Activated T-cell treated with anti-CD3 and anti-CD28 coated beads, Interleukin-2, amount 50 U/mL, for 24 hours (primary cell): ENCODE measurements at places on chromosomes 2 and 18.

DNA sequence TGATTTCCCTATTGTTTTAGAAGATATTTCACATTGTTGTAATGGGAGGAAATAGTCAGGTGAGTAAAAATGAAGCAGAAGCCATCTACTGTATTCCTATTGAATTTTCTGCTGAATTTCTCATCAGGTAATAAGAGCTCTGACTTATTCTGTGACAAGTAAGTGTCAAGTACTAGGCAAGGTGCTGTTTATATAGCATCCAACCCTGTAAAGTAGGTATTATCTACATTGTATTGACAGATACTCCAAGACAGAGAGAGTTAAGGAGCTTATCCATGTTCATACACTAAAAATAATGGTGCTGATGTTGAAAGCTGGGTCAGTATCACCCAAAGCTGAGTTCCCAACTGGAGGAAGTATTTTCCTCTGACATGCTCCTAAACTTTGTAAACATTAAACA lies 106.0 kb downstream of the KCNJ3 start:
- no peak for DNase-seq
- H3K36me3 ChIP-seq: no peaks in the 10 kb centered on the region
- no peaks in the 10 kb centered on the region for H3K27me3 ChIP-seq
- no peak overlapping the region for H3K4me3 ChIP-seq
- H3K27ac ChIP-seq: no peak overlapping the region
- H3K4me1 ChIP-seq: no peaks in the 10 kb centered on the region

- no peaks in the 10 kb centered on the region for H3K36me3 ChIP-seq
- peaks cover 56% of the 10 kb centered on the region for H3K4me1 ChIP-seq
- peaks cover 81% of the 10 kb centered on the region for H3K27me3 ChIP-seq
- DNase-seq: no peak
Observed at GRCh38 chr2:60552851-60553494, 481 bp downstream of the BCL11A start.

GRCh38 chr2:55923091-55923981 lies at the start of gene EFEMP1:
Gene EFEMP1 (minus strand): TSS chr2:55923782. CDS start chr2:55922440, 1,342 bp downstream.
- no peaks in the 10 kb centered on the region for H3K36me3 ChIP-seq
- H3K27ac ChIP-seq: no peak within 1 kb of the TSS
- DNase-seq: no peak
- H3K4me3 ChIP-seq: peak within 1 kb of the TSS; percentile 27
- peaks cover 44% of the 10 kb centered on the region for H3K27me3 ChIP-seq

DNA sequence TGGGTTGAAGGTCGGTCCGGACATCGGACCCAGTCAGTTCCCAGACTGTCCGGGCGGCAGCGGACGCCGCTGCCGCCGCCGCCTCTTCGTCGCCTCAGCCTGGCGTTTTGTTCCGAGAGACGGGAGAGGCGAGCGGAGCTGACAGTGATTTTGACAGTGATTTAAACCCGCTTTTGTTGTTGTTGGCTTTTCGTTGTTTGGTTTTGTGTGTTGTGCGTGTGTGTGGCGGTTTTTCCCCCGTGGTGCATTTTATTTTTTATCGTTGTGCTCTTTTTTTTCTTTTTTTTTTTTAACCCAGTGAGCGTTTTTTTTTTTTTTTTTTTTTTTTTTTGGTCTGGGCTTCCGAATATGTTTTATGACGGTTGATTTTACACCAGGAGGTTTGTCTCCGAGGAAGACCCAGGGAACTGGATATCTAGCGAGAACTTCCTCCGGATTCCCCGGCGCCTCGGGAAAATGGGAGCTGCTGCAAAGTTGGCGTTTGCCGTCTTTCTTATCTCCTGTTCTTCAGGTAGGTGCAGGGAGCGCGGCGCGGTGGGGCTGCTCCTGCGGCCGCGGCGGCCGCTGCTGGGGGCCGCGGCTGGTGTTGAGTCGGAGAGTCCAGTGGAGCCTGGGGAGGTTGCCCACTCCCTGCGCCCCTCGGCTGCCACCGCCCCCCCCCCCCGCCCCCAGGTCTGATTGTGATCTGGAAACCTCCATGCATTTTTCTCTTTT lies at the start of gene ACVR2A:
Gene ACVR2A (plus strand): TSS at position 333 of the 714 bp plus-strand sequence. CDS start 124 bp downstream, at position 457.
- H3K4me3 ChIP-seq: peak within 1 kb of the TSS; percentile 91
- H3K27me3 ChIP-seq: peaks cover 21% of the 10 kb centered on the region
- peaks cover 45% of the 10 kb centered on the region for H3K4me1 ChIP-seq
- DNase-seq: peak; percentile 64

DNA sequence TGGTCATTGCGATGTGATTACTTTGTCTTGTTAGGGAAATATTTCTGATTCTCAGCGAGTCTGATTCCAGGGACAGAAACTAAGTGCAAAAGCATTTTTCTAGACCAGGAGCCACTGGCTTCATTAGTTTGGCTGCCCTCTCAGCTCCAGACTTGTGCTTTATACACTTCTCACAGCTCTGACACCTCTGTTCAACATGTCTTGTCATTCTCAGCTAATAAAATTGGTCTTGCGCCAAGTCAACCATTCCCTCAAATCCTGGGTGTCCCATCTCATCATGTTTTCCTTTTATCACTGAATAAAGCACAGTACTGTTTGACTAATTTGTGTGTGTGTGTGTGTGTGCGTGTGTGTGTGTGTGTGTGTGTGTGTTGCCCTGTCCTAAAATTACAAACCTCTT lies 215.5 kb upstream of the EPHA4 start:
- H3K27me3 ChIP-seq: no peaks in the 10 kb centered on the region
- DNase-seq: no peak
- H3K4me3 ChIP-seq: no peak overlapping the region
- H3K4me1 ChIP-seq: no peaks in the 10 kb centered on the region

- no peak overlapping the region for H3K4me3 ChIP-seq
- H3K27ac ChIP-seq: no peak overlapping the region
- H3K27me3 ChIP-seq: peaks cover 8% of the 10 kb centered on the region
- DNase-seq: no peak
- no peaks in the 10 kb centered on the region for H3K36me3 ChIP-seq
Observed at GRCh38 chr2:157509744-157510143, 65.9 kb upstream of the CYTIP start.

DNA sequence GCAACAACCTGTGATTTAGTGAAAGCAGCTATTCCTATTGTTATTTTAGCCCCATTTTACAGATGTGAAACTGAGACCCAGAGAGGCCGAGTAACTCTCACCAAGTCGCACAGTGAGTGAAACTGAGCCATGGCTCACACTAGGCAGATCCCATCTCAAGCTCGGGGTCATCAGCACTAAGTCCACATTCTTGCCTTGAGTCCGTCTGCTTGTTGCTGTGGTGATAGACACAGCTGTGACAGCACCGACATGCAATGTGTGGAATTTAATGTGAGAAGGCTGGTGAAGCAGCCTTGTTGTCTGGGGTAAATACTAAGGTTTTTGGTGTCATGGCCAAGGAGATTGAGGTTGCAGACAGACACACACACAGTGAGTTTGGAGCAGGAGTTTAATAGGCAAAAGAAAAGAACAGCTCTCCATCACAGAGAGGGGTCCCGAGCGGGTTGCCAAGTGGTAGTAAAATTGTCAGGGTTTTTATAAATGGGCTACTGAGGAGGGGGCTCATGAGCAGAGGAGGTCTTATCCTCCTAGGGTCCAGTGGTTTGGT lies 40.2 kb upstream of the GMCL1 start:
- H3K27ac ChIP-seq: peak overlapping the region; percentile 41
- H3K4me3 ChIP-seq: no peak overlapping the region

GRCh38 chr18:55743736-55744135 lies 155.7 kb upstream of the TCF4 start:
- H3K27me3 ChIP-seq: no peaks in the 10 kb centered on the region
- no peak for DNase-seq
- no peaks in the 10 kb centered on the region for H3K4me1 ChIP-seq
- H3K36me3 ChIP-seq: no peaks in the 10 kb centered on the region

DNA sequence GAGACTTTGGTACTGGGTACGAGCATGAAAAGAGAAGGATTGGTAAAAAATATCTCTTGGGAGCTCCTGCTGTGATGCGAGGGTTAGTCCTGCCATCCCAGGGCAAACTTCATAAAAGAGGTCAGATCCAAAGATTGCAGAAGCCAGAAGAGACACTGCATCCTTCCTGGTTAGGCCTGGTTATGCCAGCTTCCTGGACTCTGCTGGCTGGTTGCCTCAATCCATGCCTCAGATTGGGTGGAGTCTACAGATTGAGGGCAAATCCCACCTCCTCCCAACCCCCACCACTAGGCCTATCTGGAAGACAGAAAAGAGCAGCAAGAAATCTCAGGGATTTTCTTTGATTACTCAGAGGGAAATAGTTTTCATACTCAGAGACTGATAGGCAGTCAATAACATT lies 5.3 kb upstream of the ACADL start:
- no peaks in the 10 kb centered on the region for H3K36me3 ChIP-seq
- H3K4me1 ChIP-seq: no peaks in the 10 kb centered on the region
- DNase-seq: no peak
- H3K4me3 ChIP-seq: no peak overlapping the region

- no peaks in the 10 kb centered on the region for H3K27me3 ChIP-seq
- no peaks in the 10 kb centered on the region for H3K36me3 ChIP-seq
- H3K4me1 ChIP-seq: no peaks in the 10 kb centered on the region
- H3K27ac ChIP-seq: no peak overlapping the region
- no peak for DNase-seq
Observed at GRCh38 chr2:209209943-209210342, 213.9 kb upstream of the MAP2 start.

DNA sequence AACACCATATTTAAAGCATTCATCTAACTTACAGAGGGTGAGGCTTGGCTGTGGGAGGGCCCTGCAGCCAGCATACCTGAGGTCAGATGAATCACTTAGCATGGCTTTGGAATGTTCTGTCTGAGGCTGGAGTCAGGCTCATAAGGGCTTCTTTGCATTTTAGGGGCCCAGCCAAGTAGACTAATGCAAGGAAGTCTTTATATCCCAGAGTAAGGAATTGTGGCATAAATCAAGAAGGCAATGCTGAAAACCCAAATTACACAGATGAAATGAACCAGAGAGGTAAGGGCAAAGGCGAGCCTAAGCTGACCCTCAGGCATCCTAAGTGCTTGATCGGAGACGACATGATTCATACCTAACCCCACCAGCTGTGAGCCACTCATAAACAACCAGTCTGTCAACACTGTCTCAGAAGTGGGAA lies 383.6 kb downstream of the DCC start:
- H3K27me3 ChIP-seq: no peaks in the 10 kb centered on the region
- H3K4me3 ChIP-seq: no peak overlapping the region
- no peak for DNase-seq
- no peaks in the 10 kb centered on the region for H3K4me1 ChIP-seq
- H3K27ac ChIP-seq: no peak overlapping the region

DNA sequence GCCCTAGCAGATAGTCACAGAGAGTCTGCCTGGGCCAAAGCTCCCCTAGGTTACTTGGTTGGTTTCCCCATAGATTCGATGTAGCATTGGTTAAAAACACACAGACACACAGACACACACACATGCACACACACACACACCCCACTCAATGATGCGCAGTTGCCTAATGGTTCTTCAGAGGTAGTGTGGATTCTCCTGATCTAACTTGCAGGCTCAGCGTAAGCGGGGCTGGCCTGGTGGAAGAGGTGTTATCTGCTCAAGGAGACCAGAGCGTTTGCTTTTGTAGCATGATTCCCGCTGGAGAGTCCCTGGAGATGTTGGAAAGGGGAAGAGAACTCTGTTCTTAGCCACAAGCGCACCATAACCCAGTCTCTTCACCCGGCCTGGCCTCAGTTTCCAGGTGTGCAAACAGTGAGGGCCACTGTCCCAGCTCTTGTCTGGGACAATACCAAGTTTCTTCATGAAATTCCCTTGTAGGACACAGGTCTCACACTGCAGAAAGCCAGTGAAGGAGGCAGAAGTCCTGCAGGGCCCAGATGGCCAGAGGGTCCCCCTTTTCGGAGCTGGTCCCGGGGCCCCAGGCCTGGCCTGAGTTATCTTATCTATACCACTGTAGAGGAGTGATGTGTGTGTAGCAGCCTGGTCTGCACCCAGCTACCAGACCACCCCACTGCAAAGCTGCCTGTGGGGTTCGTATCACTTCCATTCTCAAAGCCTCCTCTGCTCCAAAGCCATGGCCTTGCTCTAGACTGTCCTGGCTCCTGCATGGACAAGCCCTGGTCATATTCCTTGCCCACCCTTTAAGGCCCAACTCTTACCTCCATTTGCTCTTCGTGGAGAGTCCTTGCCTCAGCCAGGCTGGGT lies 3.7 kb downstream of the ACKR3 start:
- no peak for DNase-seq
- H3K4me3 ChIP-seq: no peak overlapping the region
- peaks cover 17% of the 10 kb centered on the region for H3K4me1 ChIP-seq
- peaks cover 6% of the 10 kb centered on the region for H3K36me3 ChIP-seq

GRCh38 chr18:57258131-57258777 lies 94.1 kb upstream of the ST8SIA3 start:
- H3K4me1 ChIP-seq: no peaks in the 10 kb centered on the region
- no peaks in the 10 kb centered on the region for H3K36me3 ChIP-seq
- DNase-seq: no peak
- peaks cover 10% of the 10 kb centered on the region for H3K27me3 ChIP-seq
- no peak overlapping the region for H3K4me3 ChIP-seq

GRCh38 chr2:10019602-10020400 lies 23.5 kb upstream of the KLF11 start:
- no peak overlapping the region for H3K27ac ChIP-seq
- no peak for DNase-seq
- H3K27me3 ChIP-seq: peaks cover 5% of the 10 kb centered on the region
- H3K4me3 ChIP-seq: no peak overlapping the region

GRCh38 chr2:177322801-177323261 lies 58.3 kb upstream of the NFE2L2 start:
- no peak overlapping the region for H3K27ac ChIP-seq
- no peaks in the 10 kb centered on the region for H3K4me1 ChIP-seq
- no peaks in the 10 kb centered on the region for H3K27me3 ChIP-seq
- DNase-seq: no peak
- H3K4me3 ChIP-seq: no peak overlapping the region
- peaks cover 12% of the 10 kb centered on the region for H3K36me3 ChIP-seq

- no peak overlapping the region for H3K4me3 ChIP-seq
- no peaks in the 10 kb centered on the region for H3K4me1 ChIP-seq
- no peak for DNase-seq
- no peak overlapping the region for H3K27ac ChIP-seq
- no peaks in the 10 kb centered on the region for H3K27me3 ChIP-seq
- no peaks in the 10 kb centered on the region for H3K36me3 ChIP-seq
Observed at GRCh38 chr18:41052625-41053024, 902.4 kb upstream of the PIK3C3 start.

DNA sequence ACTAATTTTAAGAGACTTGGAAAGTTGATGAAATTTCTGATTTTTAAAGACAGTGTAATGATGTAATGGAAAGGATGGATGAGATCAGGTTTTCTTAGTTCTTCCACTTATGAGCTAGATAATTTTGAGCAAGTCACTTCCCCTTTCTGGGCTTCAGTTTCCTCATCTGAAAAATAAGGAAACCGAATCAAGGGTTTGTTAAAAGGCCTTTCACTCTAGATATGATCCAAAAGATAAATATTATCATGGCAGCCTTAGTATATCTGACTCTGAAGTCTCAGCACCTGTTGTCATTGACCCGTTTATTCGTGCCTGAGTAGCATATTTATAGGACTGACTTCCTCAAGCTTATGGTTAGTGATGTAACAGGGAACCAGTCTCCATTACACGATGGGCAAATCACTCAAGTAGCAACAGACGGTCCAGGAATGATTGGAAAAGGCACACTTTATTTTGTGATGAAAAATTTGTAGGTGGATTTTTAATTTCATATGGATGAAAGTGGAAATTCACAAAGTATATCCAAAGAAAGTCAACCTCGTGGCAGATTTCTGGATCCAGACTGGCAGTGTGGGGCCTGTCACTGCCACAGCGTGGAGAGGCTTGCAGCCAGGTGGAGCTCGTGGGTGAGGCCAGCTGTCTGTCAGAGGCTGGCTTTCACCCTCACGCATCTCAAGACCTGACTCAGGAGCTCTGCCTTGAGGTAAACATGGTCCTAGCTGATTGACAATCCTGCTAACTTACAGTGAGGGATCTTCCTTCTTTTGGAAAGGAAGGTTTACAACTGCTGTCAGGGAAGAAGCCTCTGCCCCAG lies 137.9 kb upstream of the CXCR4 start:
- H3K27ac ChIP-seq: no peak overlapping the region
- H3K36me3 ChIP-seq: no peaks in the 10 kb centered on the region
- H3K4me1 ChIP-seq: peaks cover 41% of the 10 kb centered on the region
- no peak overlapping the region for H3K4me3 ChIP-seq
- no peaks in the 10 kb centered on the region for H3K27me3 ChIP-seq
